ENCODE measurements at places on chromosomes 2 and 18. TPM values are rescaled to one million over a fixed set of nuclear protein-coding genes. Genes with fewer than 3 reads are reported as not detected.

Gene PLEKHA3
- total RNA-seq = 5.0 TPM

DNA sequence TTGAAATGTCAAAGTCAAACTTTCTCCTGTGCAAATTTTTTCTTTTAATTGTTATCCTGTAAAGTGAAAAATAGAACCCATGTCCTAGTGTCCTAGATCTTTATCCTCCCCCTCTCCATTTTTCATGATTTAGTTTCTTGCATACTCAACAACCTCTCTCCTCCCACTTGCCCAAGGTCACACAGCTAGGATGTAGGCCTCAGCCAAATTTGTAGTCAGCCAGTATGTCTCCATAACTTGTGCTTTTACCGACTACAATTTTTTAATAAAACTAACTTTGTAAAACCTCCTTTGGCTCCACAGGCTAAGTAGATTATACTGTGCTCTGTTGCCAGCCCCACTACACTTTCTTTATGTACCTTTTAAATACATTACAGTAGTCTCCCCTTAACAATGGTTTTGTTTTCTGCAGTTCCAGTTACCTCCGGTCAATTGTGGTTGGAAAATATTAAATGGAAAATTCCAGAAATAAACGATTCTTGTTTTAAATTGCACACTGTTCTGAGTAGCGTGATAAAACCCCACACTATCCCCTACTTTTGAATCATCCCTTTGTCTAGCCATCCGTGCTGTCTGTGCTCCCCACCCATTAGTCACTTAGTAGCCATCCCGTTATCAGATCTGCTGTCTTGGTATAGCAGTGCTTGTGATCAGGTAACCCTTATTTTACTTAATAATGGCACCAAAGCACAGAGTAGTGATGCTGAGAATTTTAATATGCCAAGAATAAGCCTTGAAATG is 22.8 kb downstream of the GULP1 start:
- no peak for DNase-seq

DNA sequence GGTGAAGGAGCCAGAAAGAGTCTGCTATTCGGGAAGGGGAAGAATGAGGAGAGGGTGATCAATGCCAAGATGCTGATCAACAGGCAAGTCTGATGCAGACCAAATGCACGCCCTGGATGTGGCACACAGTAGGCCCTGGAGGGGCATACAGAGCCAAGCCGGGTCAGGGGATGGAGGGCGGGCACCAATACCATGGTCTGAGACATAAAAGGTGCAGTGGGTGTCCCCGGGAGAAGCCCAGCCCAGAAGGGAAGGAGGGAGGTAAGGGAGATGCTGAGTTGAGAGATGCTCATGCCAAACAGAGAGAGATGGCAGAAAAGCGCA is 66.6 kb upstream of the ID2 start:
- DNase-seq = no peak

Gene HOXD1
- not detected for total RNA-seq

Gene COBLL1
- 1.1 TPM for total RNA-seq

DNA sequence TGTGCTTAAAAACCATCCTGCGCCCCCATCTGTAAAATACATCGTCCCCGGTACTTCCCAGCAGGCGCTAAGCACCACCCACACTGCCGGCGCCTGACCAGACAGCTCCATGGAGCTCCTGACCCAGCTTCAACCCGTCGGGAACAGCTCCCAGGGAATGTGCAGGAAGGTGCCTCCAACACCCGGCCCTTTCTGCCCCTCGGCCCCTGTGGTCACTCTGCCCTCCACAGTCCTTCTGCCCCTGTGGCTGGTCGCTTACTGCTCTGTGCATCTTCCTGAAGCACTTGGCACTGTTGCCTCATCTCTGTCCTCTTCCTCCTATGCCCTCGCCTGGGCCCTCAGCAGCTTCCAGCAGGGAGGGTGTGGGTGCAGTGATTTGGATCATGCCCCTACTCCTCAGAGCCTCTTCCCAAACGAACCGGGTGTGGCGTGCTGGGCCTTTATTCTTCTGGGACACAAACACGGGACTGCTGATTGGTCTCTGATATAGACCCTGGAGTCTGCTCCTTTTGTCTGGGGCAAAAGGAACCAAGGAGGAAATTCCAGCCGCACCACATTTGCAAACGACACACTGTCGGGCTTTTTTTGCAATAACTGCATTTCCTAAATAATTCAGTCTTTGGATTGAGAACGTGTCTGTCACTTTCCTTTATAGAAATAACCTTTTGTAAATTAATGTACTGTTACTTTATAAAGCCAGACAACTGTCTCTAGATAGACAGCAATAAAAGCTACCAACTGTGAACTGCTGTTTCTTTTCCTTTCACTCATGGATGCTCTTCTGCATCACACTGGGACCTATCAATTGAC is 65.9 kb downstream of the ADI1 start:
- no peak for DNase-seq

DNA sequence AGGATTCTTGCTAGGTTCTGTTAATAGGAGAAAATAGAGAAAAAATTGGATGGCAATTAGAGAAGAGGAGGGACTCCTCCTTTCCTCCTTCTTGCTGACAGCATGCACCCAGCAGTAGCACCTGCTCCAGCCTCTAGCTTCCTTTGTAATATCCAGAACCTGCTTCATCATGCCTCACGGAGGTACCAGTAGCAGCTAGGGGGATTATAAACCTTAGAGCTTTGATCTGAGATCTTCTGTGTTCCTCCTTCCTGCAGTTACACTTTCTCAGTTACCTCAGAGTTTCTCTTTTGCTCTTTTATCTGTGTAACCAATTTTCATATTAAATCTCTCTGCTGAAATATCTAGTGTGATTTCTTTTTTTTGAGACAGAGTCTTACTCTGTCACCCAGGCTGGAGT is 16.6 kb downstream of the DPP4 start:
- DNase-seq = no peak

Gene ZNF142
- 3.3 TPM for total RNA-seq

Gene ABCG8
- not detected for total RNA-seq

GRCh38 chr18:73733806-73734314 is 413.8 kb downstream of the FBXO15 start:
- DNase-seq = peak; percentile 72

DNA sequence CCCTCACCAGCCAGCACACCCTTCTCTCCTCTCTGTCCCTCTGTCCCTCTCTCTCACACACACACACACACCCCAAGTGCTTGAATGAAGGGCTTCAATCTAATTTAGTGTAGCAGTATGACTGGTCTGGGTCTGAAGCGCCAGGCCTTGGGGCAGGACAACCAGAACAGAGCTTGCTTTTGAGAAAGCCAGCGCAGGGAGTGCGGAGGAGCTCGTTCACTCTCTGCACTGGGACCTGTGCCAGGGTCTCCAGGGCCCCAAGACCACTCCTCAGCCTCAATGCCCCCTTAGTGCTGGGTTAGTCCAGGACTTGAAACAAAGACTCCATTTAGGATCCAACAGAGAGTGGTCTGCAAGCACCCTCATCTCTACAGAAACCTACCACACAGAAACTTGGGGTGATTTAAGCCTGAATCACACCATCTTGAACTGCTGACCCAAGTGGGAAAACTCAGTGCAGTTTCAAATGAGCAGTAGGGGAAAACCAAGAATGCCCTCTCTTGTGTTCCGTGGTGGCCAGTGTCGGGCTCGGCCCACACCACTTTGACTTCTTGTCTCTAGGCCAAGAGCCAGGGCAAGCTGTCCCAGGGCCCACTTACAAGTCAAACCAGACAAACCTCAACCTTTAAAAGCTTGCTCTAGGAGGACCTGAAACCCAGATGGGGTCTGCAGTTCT is 66.6 kb upstream of the WIPF1 start:
- DNase-seq = no peak

- DNase-seq = no peak
Observed at GRCh38 chr2:211868996-211869533, 669.5 kb downstream of the ERBB4 start.

Gene MOCOS
- total RNA-seq = 1.9 TPM

- DNase-seq = peak; percentile 93
Observed at GRCh38 chr2:45173513-45173912, 164.3 kb upstream of the SIX2 start.

Gene TMEM37
- total RNA-seq = under 0.01 TPM

DNA sequence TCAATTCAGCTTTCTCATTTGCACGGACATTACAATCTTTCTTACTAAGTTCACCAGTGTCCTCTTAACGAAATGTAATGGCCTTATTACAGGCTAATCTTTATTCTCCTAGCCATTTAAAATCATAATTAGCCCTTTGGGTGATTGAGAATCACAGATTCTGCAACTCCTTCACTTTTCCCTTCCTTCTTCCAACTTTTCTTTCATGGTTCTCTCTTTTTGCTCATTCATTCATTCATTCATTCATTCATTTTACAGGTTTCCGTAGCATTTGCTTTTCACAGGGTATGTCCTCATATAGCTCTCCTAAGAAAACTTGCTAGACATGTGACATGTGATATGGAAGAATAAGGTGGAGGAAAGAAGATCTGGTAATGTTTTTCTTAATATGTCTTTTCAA is 16.0 kb downstream of the TBR1 start:
- DNase-seq = no peak

- no peak for DNase-seq
Observed at GRCh38 chr2:174580951-174581350, 16.7 kb downstream of the WIPF1 start.

Gene SH2D6
- 0.36 TPM for total RNA-seq

GRCh38 chr2:61420991-61421544 is 49.8 kb downstream of the USP34 start:
- DNase-seq = no peak

- no peak for DNase-seq
Observed at GRCh38 chr18:23935804-23936203, 78.8 kb upstream of the TTC39C start.

- DNase-seq = no peak
Observed at GRCh38 chr2:47401789-47402554, 984 bp upstream of the MSH2 start.

Gene CRYGD
- not detected for total RNA-seq

Gene CYBRD1
- total RNA-seq = 103 TPM

Gene AKAIN1
- total RNA-seq = not detected

GRCh38 chr2:54553775-54554174 is 97.6 kb downstream of the SPTBN1 start:
- DNase-seq = no peak

Gene CCDC102B
- 0.54 TPM for total RNA-seq

GRCh38 chr2:131426727-131427126 is 49.2 kb upstream of the TUBA3D start:
- DNase-seq = no peak

GRCh38 chr2:237860273-237860935 is 981 bp downstream of the RAMP1 start:
- no peak for DNase-seq

Gene HJURP
- 22.6 TPM for total RNA-seq

Gene ADAM17
- total RNA-seq = 46.4 TPM

GRCh38 chr2:221451862-221452788 is 120.0 kb downstream of the EPHA4 start:
- DNase-seq = no peak

- no peak for DNase-seq
Observed at GRCh38 chr2:149799013-149799705, 211.6 kb upstream of the MMADHC start.
